ENCODE measurements at places on chromosomes 7 and 10.

GRCh38 chr10:70578371-70578947, 24.1 kb downstream of the PRF1 start:
- no peak for DNase-seq

DNA sequence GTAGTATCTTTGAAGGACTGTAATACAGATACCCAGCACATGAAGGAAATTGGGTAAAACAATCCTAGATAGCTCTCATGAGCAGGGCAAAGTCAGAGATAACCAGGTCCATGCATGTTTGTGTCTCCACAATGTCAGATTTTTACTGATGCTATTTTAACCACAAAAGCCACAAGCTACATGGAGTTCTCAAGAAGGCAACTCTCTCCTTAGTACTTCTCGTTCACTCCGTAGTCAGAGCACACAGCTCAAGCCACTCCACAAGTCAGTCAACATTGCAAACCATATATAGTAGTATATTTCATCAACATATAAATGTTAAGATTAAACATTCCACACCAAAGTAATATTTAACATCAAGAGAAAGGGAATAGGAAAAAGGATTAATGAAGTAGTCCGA, 98.0 kb upstream of the PIK3CG start:
- no peak for DNase-seq

GRCh38 chr7:30223896-30224295, 60.5 kb upstream of the ZNRF2 start:
- DNase-seq: no peak

DNA sequence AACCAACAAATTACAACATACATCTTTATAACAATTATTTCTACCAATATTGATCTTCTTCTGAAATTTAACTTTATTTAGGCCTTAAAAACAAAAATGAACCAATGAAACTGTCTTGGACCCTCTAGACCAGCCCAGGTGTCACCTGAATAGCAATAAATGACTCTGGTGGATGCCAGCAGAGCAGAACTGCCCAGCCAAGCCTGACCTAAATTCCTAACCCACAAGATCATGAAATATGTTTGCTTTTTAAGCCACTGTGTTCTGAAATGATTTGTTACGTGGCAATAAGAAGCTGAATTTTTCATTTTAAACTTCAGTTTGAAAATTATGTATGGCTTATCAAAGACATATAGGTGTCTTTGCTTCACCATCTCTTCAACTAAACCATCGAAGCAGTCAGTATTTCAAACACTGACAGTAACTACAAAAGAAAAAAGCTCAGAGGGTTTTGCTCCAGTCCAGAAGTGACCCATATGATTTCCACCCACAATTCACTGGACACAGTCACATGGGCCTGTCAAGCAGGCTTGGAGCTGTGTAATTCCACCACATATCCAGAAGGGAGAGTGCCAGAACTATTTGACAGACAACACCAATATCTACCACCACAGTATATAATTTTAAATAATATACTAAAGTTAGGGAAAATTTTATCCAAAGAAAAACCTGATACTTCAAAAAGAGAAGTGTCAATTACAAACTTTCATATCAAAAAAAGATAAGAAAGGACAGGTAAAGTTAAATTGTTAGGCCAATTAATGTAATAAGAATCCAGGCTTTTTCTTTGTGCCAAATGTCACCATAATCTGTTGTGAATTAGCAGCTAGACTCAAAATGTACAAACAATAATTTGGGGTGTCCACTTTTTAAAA, 94.5 kb downstream of the KMT2C start:
- no peak for DNase-seq

- no peak for DNase-seq
These were observed 724 bp downstream of the CFAP46 start for GRCh38 chr10:132941640-132942051.

- no peak for DNase-seq
These were observed 45.2 kb upstream of the BHLHA15 start for GRCh38 chr7:98165827-98166667.

DNA sequence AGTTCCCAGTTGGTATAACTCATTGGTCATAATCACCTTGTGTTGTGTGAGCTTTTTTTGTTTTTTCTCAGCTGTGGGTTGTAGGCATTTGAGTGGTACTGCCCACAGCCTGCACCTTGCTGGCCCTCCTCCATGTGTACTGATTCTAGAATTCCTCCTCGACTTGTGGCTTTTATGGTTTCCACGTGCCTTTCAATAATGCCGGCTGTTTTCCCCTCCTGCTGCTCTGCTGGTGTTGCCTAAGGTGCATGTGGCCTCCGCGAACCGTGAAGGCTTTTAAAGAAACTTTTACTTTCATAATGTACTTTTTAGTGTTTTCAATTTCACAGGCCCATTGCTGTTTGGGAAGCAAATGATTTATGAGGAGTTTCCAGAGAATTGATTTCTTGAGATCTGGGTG, 518.0 kb downstream of the REEP3 start:
- DNase-seq: no peak

GRCh38 chr7:70668606-70669358, 463.2 kb upstream of the GALNT17 start:
- DNase-seq: no peak

DNA sequence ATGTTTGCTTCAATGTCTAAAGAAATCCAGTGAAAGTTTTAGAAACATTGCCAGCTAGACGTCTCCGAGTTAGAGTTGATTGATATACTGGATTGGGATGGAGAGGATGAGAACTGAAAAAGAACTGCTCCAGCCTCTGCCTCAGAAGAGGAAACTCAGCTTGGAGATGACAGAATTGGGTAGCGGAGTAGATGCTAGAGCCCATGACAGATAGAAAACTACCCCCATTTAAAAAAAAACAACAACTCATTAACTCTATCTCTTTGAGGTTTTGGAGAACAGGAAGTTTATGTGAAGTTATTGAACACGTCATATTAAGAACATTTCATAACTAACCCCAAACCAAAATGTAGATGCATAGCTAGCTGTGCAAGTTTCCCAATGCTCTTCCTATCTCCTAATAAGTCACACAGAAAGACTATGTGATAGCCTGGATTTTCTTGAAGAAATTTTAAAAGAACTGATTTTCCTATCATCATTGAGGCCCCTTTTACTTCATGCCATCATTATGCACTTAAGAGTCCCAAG, 28.3 kb upstream of the AFAP1L2 start:
- no peak for DNase-seq

DNA sequence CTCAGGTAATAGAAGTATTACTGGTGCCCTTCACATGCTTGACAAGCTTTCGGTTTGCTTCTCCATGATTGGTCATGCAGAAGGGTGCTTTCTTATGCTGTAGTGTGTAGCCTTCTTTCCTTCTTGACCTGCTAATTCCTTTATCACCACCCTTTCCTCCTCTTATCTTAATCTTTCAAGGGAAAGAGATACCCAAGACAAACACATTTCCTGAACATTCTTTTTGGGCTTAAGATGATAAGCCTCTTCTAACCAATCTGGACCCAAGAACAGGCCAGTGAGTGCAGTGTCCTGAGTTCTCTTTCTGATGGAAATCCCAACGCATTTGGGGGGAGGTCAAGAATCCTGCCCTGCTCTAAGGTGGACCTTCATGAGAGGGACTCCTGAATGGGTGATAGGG, 33.8 kb downstream of the BMPER start:
- DNase-seq: no peak

DNA sequence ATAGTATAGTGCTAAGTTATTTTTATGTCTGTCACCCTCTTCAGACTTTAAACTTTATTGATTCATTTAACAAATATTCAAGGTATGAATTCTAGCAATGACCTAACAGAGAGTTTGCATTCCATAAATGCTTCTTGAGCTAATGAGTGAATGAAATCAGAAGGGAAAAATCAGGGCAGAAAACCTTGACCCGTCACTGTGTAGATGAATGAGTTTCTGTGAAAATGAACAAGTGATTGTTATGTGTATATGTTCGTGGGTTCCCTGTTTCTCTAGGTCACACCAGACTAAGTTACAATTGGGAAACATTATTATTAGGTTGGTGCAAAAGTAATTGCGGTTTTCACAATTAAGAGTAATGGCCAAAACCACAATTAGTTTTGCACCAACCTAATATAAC, 30.1 kb downstream of the APBB1IP start:
- no peak for DNase-seq

- no peak for DNase-seq
These were observed 103.1 kb downstream of the SEMA3C start for GRCh38 chr7:80815733-80816132.

- no peak for DNase-seq
These were observed 70.3 kb upstream of the MXI1 start for GRCh38 chr10:110137142-110137545.
